NCI-H1092 treated with DMSO at 0.1 percent for 48 hours (cell line): ENCODE measurements at places on chromosomes 3 and 15.

DNA sequence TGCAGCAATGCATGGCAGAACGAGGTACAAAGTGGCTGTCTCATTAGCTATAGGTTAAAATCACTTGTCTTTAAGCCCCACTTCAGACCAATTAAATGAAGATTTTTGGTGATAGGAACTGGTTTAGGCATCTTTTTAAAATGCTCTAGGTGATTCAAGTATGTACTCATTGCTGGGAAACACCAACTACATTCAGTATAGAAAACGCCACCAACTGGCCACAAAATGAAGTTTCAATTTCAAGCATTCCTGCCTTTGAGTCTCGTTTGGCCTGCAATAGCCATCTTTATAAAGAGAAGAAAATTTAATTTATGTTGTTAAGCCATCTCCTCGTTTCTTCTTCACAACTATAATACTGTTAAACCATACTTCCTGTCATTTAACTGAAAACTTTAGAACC is 587.9 kb downstream of the GBE1 start:
- DNase-seq, result no peak

DNA sequence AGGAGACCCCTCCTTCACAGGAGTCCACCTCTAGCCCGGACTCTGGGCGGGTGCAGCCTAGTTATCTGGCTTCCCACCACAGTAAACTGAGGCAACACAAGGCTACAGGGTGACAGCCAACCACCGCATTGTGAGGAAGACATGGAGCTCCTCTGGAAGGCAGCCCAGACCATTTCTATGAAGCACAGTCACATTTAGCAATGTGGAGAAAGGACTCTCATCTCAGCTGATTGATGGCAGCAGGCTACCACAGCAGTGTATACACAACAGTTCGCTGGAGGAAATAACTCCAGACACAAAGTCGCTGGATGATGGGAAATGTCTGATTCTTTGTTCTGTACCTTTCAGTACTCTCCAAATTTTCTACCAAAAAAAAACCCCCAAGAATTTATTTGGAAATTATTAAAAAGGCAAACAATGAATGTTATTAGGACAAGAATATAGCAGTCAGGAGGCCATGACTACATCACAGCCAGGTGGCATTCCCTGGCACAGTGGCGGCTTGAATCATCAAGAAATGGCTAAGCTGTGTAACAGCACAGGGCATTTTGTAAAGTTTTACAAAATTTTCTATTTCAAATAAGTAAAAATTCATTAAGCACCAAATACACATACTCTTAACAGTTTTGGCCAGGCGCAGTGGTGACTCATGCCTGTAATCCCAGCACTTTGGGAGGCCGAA is 40.1 kb downstream of the FAN1 start:
- no peak for DNase-seq

DNA sequence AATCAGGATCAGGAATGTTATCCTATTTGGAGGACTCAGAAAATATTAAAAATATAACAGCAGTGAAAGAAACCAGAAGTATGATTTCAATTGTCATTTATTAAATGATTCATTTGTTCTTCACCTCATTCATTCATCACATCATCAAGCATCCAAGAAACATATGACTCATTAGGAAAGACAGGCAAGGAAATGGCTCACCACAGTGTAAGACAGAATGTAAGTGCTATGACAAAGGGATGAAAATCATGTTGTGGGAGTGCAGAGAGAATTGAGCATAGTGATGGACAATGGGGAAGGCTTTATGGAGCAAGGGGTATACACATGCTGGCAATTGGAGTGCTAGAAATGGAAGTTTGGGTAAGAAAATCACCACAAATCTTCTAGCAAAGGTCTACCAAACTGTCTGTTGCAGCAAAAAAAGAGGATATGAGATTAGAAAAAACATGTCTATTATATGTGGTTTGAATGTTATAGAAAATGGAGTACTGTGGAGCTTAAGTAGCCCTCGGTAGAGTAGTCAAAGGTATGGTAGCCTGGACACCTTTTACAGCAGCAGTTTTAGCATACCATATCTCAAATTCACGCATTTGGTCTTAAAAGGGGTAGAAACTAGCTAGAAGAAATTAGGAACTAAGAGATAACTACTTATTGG is 111.1 kb upstream of the GPR149 start:
- no peak for DNase-seq

- DNase-seq, result no peak
These were observed 42.7 kb downstream of the FAM174B start for GRCh38 chr15:92612891-92613290.

DNA sequence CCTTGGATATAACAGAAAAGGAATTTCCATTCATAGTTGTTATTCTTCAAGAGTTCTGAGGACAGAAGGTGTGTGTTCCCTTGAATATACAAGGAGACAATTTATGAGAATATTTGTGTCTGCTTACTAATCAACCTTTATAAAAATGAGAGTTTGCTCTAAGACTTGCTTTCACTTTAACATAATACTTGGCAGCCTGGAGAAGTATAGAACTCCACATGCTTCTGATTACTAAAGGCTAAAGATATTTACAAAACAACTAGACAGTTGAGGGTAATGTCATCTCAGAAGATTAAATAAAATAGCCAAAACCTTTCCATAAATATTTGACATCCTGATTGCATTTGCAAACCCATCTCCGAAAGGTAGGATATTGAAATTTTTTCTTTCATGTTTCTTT is 727.1 kb upstream of the NAALADL2 start:
- no peak for DNase-seq

DNA sequence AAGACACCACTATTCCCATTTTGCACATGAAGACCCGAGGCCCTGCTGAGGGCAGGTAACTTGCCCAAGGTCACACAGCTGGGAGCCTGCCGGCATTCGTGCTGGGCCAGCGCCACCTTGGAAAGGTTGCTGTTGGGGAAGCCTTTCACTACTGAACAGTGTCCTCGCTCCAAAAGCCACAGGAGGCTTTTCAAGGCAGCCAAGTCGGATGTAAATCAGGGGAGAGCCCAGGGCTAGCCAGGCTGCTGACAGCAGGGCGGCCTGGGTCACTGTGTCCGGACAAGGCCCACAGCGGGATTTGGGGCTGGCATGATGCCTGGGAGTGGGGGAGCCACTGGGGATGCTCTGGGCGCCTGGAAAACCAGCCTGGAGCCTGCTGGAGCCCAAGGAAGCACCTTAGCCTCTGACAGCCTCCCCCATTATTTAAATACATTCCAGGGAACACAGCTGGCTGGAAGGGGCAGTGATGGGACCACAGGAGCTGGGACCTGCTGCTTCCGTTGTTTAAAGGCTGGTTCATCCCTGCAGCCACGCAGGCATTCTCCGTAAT is 10.5 kb downstream of the SLC6A6 start:
- DNase-seq, result no peak

- DNase-seq, result no peak
These were observed 37.6 kb downstream of the OSTN start for GRCh38 chr3:191236646-191237045.

GRCh38 chr3:31170932-31171670 is 276.6 kb upstream of the GADL1 start:
- DNase-seq, result no peak

GRCh38 chr3:41966206-41966605 is 4.3 kb upstream of the ULK4 start:
- DNase-seq, result no peak

DNA sequence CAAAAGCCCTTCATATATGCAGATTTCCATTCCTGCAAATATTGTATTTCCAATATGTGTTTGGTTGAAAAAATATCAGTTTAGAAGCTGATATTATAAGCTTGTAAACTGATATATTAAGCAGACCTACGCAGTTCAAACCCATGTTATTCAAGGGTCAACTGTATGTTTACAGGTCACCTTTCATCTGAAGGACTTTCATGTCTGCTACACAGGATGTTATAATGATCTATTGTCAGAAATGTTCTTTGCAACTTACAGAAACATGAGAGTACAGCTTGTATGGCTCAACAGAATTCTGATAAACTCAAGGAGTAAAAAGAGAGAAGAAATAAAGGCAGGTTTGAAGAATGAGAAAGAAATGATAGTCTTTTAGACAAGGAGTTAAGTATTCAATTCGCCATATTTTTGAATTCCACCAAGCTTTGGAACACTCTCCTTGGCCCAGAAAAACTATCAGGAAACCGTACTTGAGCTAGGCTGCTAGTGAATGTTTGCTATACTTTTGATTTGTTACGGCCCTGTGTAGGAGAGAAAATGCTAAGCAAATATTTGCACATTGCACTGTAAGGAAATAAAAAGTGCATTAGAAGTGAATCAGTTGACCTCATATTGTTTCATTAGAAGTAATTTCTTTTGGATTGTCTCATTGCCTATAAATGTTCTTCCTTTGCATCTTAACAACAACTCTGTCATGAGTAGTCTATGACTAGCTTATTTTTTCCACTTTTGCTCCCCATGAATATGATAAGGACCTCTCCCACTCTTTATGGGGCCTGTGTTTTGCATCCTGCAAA is 81.2 kb downstream of the NEK11 start:
- DNase-seq, result peak; percentile 6

GRCh38 chr15:96037584-96037983 is 292.9 kb upstream of the NR2F2 start:
- no peak for DNase-seq

GRCh38 chr3:195003006-195003892 is 267.7 kb downstream of the XXYLT1 start:
- no peak for DNase-seq

- no peak for DNase-seq
These were observed 5.6 kb upstream of the CCDC13 start for GRCh38 chr3:42778644-42779043.

DNA sequence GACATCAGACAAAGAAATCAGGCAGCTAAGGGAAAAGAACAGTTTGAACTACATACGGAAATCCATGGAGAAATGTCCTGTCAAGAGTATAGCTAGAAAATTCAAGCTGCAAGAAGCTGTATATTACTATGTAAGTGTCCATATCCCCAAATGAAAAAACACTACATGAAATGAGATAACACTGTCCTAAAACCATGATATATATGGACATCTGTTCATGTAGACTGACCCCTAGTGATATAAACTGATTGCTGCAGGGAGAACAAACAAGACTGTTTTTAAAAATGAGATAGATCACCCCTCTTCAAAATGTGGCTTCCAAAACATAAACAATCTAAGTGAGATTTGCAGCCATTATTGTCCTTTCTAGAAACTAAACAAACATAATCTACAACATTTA is 985.6 kb downstream of the EPHA3 start:
- peak; percentile 52 for DNase-seq

DNA sequence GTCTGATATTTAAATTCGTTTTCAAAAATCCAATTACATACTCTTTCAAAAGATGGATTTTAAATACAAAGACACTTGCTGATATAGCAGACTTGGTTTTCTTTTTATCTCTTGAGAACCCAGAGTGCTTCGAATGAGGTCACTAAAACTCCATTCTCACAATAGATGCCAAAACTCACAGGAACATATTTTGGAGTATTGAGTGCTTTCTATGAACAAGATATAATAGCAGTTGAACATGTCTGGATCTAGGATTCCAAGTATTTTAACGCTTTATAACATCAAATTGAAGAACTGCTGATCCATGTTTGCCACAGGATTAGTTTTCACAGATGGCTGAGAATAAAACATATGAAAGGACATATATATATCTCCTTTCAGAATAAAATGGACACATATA is 113.2 kb downstream of the SAMMSON start:
- no peak for DNase-seq

DNA sequence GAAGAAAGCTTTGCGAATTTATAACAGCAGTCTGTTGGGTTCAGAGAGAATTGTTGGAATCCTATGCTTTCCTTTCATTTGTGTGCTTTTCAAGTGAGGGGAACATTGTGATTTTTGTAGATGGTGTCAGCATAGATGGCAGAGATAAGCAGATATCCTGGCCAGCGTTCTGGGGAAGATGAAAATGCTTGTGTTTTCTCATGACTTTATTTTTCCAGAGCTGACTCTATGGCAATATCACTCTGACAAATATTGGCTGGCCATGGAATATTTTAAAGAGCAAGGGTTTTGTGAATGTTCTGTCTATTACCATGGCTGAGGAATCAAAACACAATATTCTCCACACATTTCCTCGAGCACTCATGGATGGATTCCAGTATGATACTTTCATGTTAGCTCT is 108.8 kb downstream of the MITF start:
- DNase-seq, result no peak

DNA sequence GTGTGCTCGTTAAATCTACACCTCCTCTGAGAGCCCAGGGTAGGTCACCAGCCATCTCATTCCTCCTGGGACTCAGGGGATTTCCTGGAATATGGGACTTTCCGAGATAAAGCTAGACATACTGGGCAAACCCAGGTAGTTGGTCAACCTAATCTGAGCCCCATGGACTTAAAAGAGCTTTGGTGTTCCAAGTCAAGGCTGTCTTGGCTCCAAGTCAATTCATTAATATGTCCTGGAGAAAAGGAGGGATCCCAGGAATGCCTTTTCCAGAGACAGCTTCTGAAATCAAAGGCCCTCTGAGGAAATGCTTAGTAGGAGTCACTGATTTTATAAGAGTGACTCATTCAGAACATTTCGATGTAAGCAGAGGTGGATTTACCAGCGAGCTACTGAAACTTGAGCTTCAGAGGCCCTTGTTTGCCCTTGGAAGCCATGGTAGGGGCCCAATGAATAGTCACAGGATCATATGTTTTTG is 137.3 kb upstream of the UBE2E1 start:
- no peak for DNase-seq

DNA sequence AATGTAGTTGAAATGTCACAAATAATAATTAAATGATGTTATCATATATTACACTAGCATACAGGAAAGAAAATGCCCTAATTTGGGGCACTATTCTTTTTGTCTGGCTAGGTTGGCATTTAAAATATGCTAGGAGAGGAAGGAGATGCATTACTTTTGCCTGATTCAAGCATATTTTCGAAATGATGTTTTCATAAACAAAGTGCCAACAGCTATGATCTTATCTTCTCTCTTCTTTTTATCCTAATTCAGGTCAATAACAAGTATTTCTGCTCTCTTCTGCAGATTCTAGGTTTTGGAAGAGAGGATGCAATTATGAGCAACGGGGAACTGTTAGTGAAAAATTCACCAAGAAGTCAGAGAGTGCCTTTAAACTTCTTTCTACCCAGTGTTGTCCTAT is 55.8 kb upstream of the NR2F2 start:
- no peak for DNase-seq

DNA sequence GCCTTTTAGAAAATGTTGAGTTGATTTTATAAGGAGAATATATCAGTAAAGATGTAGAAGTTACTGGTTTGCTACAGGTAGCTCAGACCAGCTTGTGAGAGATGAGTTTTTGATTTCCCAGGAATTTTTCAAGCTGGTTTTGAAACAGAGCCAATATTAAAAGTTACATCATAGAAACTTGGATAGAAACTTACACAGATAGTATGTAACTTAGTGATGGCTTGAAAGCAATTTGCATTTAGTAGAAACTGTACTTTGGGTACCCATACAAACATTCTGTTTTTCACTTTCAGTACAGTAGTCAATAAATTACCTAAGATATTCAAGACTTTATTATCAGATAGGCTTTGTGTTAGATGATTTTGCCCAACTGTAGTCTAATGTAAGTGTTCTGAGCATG is 93.4 kb downstream of the RBMS3 start:
- no peak for DNase-seq

DNA sequence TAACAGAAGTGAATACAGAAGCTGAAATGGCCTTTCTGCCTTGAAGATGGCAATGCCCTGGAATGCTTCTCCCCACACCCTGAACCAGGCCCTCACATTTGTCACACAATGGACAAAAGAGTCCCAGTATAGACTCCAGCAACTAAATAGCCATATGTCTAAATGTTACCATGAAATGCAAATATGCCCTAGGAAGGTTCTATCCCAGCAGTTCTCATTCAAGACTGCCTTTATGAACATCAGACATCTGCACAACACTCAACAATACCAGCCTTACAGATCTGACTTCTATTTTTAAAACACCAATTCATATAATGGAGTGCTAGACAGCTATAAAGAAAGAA is 7.9 kb downstream of the ITGB5 start:
- no peak for DNase-seq
